Iris pigment epithelial cell (primary cell): ENCODE measurements at places on chromosomes 12 and 14.

DNA sequence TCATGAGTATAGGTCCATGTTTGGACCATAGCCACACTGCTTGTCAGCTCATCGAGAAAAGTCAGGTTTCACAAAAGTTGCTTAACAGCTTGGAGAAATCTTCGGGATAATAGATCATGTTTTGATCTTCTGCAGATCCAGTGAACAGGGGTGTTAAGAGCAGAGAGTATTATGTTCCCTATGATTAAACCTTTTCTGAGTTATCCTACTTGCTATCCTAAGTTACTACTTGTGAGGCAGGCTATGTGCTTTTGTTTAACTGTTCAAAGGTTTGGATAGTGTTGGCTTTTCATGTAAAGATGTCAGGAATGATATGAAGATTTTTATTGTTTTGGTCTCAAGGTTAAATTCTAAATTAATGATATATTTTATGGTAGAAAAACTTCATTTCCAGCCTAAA, 11.1 kb downstream of the NAA30 start:
- DNase-seq = no peak

GRCh38 chr12:19014240-19014639, 115.3 kb upstream of the PLEKHA5 start:
- peak; percentile 20 for DNase-seq

- DNase-seq = peak; percentile 18
Measured at GRCh38 chr14:28102814-28103213, 663.8 kb upstream of the FOXG1 start.

GRCh38 chr12:3988519-3989217, 115.5 kb upstream of the PARP11 start:
- DNase-seq = no peak

DNA sequence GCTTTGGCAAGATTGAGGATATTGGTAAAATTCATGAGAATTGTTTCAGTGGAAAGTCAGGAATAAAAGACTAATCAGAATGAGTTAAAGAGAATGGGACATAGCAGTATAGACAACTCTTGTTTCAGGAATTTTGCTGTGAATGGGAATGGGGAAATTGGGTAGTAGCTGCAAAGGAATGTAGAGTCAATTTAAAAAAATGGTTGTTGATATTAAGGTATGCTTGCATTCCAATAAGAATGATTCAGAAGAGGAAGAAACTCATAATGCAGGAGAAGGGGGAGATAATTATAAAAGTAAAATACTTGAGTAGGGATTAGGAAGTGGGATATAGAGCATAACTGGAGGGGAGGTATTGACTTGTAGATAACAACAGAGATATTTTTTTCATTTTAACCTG, 40.7 kb downstream of the MNAT1 start:
- peak; percentile 67 for DNase-seq

- DNase-seq = no peak
Measured at GRCh38 chr12:89161557-89161956, 190.7 kb downstream of the DUSP6 start.

GRCh38 chr12:24069532-24070395, 120.3 kb upstream of the SOX5 start:
- DNase-seq = peak; percentile 38

DNA sequence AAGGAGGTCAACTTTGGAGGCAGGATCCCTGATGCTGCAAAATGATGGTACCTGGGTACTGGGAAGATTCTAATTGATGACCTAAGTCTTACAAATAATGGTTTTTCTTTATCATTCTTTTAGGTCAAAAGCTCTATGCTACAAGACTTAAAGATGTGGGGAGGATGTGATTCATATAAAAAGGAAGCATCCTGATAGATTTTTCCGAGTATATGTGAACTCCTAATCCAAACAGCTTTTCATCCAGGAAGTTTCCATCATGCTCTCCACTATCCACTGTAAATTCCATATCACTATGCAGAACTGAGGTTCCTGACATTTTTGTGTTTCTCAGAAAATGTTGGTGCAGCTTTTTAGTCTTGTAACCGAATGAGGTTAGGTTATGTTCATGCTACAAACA, 293.2 kb downstream of the PAWR start:
- no peak for DNase-seq

GRCh38 chr12:83665634-83666218, 979.0 kb downstream of the TMTC2 start:
- DNase-seq = no peak

DNA sequence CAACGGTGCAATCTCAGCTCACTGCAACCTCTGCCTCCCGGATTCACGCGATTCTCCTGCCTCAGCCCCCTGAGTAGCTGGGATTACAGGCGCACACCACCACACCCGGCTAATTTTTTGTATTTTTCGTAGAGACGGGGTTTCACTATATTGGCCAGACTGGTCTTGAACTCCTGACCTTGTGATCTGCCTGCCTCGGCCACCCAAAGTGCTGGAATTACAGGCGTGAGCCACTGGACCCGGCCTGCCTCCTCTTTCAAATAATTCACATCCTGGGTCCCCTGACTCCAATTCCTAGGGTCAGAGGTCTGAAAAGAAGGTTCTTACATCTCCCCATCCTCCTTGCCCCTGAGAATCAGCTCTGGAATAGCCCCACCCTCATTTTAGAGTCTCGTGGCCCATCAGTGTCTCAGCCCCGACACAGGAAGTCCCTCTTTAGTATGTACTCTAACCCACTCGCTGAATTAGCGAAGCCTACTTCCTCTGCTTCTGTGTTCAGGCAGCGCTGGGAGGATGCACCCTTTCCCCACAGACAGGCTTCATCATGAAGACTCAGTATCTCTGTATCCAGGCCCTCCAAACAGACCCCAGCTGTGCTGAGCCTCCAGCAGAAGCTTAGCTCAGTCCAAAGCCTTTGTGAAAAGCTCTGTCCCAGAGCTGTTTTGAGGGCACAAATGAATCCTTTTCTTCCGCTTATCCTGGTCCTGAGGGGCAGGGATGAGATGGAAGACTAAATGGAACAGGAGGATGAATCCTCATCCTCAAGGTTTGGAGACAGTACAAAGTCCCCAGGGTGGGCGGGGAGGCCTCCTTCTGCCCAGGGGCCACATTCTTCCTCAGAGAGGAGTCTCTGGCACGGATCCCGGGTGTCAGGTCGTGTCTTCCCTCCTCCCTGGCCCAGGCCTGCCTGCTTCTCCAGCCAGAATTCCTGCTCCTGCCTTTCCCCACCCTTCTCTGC, 3.5 kb downstream of the LPAR5 start:
- no peak for DNase-seq

GRCh38 chr14:58752771-58753201, 115.0 kb downstream of the DACT1 start:
- DNase-seq = no peak

DNA sequence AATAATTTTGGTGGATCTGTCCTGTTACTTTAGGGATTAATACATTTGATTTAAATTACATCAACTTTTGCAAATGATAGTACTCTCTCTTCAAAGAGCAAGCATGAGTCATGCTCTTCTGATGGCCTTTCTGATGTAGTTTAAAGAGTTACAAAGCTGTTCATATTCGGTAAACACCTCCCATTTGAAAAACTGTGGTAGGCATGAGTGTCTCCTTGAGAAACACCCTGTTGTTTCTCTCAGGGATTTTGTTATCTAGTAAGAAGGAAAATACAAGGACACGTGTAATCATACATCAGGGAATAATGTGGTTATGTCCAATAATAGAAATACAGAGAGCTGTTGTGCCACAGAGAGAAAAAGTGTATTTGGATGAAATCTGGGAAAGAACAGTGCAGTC, 53.3 kb upstream of the E2F7 start:
- peak; percentile 76 for DNase-seq

- DNase-seq = no peak
Measured at GRCh38 chr12:54126029-54126695, 62.6 kb downstream of the SMUG1 start.

DNA sequence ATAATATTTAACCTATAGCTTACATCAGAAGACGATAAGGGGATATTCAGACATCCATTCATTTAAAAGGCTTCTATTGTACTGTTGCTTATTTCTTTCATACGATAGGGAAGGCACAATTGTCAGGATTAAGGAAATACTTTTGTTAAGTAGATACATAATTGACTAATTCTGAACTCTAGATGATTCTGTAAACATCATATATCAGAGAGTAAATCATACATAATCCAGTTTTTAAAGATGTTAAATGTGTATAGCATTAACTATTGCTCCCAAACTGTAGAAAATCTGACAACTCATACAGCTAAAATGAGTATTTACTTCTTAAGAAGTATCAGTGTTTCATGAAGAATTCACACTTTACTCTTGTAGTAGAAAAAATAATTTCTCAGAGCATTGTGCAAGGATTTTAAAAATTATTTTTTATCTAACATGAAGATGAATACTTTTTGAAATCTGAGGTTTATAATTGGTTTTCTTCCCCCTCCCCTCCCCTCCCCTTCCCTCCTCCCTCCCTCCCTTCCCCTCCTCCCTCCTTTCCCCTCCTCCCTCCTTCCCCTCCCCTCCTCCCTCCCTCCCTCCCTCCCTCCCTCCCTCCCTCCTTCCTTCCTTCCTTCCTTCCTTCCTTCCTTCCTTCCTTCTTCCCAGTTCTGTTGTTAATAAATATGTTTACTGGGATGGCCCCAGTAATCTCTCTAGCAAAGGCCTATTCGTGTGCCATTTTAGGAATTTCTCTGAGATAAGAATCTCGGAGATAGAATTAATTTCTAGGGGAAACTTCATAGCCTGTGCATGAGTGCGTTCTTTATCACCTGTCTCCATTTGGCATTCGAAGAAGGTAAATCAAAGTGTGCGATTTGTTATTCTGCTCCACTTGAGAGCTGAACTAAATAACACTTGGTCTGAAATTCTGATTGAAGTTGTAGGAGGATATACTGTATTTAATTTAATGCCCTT, 2.3 kb downstream of the NPAS3 start:
- no peak for DNase-seq

DNA sequence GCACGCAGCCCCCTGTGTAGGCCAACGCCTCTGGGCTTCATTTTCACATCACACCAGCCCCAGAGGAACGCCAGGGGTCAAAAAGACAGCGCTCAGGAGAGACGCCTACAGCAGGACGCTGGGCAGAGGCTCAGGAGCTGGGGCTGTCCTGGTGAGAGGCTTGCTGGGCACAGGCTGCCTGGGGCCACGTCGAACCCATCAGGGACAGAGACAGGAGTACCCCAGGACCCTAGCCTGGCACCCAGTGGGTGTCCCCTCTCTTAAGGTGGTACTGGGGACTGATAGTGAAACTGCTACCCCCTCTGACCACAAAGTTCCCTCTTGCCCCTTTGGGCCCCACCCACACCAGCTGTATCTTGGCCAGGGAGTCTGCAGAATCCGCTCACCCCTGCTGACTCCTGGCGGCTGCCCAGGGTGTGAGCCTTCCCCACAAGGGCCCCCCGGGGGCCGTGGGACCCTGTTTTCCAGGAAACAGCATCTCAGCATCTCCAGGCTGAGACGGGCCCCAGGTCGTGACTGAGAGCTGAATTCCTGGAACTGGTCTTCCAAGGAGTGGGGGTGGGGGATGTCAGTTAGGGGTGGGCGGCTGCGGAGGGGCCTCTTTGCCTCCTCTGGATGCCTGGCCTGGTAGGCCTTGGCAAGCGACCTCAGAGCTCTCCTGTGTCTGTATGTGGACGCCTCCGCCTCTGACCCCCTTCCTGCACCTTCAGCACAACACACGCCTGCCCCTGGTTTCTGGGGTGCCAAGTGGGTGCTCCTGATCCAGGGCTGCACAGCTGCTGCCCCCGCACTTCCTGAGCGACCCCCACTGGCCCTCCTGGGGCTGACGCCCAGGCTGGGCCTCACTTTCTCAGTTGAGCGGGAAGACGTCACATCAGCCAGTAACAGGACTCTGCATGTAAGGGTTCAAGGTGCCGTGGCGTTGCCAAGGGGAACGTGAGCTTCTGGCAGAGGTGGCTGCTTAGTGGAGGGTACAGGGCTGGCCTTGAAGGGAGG, 321.9 kb upstream of the RTL1 start:
- DNase-seq = no peak

GRCh38 chr12:51631591-51631990, 40.6 kb downstream of the SCN8A start:
- peak; percentile 69 for DNase-seq

DNA sequence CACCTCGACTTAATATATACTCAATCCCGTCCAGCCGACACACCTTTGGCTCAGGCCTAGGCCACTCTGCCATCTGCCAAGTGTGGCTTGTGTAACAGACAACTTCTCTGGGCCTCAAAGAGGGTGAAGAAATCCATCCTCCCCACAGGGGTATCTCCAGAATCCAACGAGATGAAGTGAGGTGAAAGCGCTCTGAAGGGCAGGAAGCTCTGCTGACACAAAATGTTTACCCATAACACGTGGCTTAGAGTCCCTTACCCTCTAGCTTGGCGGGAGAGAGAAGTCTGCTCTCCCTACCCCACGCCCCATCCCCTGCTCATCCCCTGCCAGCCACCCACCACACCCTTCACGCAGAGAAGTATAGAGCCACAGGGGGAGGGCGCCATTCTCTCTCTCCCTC, 13.0 kb downstream of the ZBTB39 start:
- DNase-seq = no peak

- peak; percentile 93 for DNase-seq
Measured at GRCh38 chr12:6873094-6874014, at the start of gene SPSB2. Gene SPSB2, minus strand, starts transcription at chr12:6873303. Its CDS starts 402 bp downstream, at chr12:6872901.

GRCh38 chr12:77133566-77133965, 68.2 kb upstream of the E2F7 start:
- peak; percentile 57 for DNase-seq

DNA sequence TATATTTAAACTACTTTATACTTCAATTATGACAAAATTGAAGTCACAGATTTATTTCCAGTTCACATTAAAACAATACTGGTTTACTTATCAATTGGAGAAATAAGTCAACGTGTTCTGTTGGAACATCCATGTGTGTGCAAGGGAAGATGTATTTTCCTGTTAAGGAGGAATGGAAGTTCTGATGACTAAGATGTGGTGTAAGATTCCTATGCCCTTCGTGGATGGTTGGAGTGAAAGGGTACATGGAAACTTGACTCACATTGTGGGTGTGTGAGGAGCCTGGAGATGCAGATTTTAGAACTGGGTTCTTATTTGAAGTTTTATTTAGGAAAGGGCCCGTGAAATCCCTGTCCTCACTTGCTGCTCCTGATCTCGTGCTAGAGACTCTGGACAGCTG, 95.3 kb downstream of the CATSPERB start:
- peak; percentile 8 for DNase-seq

DNA sequence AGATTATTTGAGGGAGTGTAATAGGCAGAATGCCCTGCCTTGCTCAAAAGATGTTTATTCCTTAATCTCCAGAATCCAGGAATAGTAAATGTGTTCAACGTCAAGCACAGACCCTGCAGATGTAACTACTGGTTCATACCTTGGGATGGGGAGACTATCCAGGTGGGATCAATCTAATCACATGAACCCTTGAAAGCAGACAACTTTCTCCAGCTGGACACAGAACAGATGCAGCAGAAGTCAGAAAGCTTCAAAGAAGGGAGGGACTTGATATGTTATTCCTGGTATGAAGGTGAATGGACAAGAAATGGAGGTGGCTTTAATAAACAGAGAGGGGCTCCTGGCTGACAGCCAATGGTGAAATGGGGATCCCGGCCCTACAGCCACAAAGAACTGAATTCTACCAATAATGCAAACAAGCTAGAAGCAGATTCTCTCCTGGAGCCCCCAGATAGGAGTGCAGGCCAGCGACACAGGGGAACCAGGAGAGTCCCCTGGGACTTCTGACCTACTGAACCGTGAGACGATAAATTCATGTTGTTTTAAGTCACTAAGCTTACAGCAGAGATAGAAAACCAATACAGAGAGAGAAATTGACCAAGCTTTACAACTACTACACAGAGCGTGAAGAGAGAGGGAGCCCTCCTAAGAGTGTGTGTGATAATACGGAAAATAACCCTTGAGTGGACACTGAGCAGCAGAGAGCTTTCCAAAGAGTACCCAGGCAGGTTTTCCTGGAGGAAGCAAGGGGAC, 133.5 kb upstream of the TMEM132C start:
- no peak for DNase-seq
